ENCODE measurements at places on chromosomes 1 and 21. TPM values are rescaled to one million over a fixed set of nuclear protein-coding genes. Genes with fewer than 3 reads are reported as not detected.

- H3K4me3 ChIP-seq = no peak overlapping the region
- H3K36me3 ChIP-seq = peaks cover 8% of the 10 kb centered on the region
- peaks cover 34% of the 10 kb centered on the region for H3K4me1 ChIP-seq
- no peak overlapping the region for H3K27ac ChIP-seq
Measured at GRCh38 chr1:116690849-116691406, 23.4 kb upstream of the IGSF3 start.

Gene RGS1
- not detected for total RNA-seq

GRCh38 chr1:53959664-53960250 is 13.6 kb downstream of the LRRC42 start:
- no peak overlapping the region for H3K4me3 ChIP-seq
- H3K4me1 ChIP-seq = peaks cover 20% of the 10 kb centered on the region
- no peaks in the 10 kb centered on the region for H3K27me3 ChIP-seq
- peak; percentile 49 for DNase-seq
- H3K27ac ChIP-seq = no peak overlapping the region

DNA sequence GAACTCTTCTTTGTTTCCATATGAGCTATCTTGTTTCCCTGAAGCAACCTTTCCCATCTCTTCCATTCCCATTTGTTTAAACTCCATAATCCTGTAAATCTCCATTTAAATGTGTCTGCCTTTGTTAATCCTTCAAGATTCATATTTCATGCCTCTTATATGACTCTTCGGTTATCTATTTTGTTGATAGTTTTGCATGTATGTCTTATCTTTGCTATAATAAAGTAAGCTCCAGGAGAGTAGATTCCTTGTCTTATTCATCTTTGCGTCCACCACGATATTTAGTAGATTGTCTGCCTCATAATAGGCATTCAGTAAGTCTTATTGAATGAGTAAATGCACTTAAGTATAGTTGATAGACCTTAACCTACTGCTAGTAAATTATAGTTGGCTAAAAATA is 18.4 kb downstream of the CLIC4 start:
- no peaks in the 10 kb centered on the region for H3K36me3 ChIP-seq
- no peak for DNase-seq
- no peak overlapping the region for H3K27ac ChIP-seq
- no peak overlapping the region for H3K4me3 ChIP-seq
- peaks cover 9% of the 10 kb centered on the region for H3K4me1 ChIP-seq
- H3K27me3 ChIP-seq = no peaks in the 10 kb centered on the region

Gene MYOC
- not detected for total RNA-seq

Gene ARHGAP29
- total RNA-seq = 46.7 TPM

GRCh38 chr1:225508538-225509375 is 80.9 kb upstream of the LBR start:
- DNase-seq = peak; percentile 99
- peak overlapping the region; percentile 83 for H3K27ac ChIP-seq
- H3K36me3 ChIP-seq = peaks cover 54% of the 10 kb centered on the region
- no peak overlapping the region for H3K4me3 ChIP-seq
- H3K4me1 ChIP-seq = peaks cover 32% of the 10 kb centered on the region

- peaks cover 9% of the 10 kb centered on the region for H3K4me1 ChIP-seq
- H3K27me3 ChIP-seq = no peaks in the 10 kb centered on the region
- H3K4me3 ChIP-seq = no peak overlapping the region
- peak overlapping the region; percentile 61 for H3K27ac ChIP-seq
- DNase-seq = peak; percentile 36
Measured at GRCh38 chr1:42721926-42722325, 18.1 kb downstream of the CLDN19 start.

Gene FAM177B
- not detected for total RNA-seq

DNA sequence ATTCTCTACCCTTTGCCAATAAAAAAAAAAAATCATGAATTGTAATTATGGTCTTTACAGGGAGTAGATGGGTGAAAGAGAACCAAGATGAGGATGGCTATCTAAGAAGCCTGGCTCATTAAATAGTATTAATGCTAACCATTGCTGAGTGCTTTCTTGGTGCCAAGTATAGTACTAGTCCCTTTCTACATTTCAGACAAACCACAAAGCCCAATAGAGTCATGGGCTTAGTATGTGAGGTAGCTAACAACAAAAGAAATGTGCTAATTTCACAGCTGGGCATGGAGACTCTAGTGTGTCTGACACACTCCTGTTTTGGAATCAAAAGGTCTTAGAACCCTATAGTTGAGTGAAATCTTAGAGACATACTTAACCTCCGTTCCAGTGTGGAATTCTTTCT is 84.5 kb upstream of the ESRRG start:
- no peaks in the 10 kb centered on the region for H3K27me3 ChIP-seq
- DNase-seq = no peak
- H3K27ac ChIP-seq = no peak overlapping the region
- H3K4me3 ChIP-seq = no peak overlapping the region

Gene CCT8
- 221 TPM for total RNA-seq

DNA sequence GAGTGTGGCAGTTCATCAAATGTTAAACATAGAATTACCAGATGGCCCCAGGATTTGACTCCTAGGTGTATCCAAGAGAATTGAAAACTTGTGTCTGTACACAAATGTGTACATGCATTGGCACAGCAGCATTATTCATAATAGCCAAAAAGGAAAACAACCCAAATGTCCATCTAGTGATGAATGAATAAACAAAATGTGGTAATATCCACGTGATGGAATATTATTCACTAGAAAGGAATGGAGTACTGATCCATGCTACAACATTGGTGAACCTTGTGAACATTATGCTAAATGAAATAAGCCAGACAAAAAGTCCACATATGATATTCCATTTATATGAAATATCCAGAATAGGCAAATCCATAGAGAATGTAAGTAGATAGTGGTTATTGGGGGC is 77.7 kb downstream of the RAVER2 start:
- peaks cover 7% of the 10 kb centered on the region for H3K36me3 ChIP-seq
- peak overlapping the region; percentile 17 for H3K27ac ChIP-seq
- peak; percentile 34 for DNase-seq
- no peak overlapping the region for H3K4me3 ChIP-seq

Gene ROR1
- total RNA-seq = 4.6 TPM

DNA sequence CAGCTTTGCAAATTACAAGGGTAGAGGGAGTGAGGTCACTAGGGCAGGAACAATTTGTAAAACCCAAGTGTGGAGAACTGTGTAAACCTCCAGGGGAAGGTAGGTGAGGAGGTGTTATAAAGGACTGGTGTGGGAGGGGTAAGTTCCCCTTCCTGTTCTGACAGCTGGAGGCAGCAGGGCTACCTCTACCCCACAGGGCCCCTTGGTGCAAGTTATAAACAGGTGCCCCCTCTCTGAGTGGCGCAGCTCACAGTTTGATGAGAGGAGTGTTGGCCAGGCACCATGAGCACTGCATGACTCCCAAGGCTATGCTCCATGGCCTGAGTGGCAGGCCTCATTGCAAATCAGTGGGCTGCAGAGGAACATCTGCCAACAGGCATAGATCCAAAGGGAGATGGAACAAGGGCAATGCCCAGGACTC is 41.0 kb downstream of the MFSD2A start:
- no peak for DNase-seq
- no peaks in the 10 kb centered on the region for H3K27me3 ChIP-seq
- H3K36me3 ChIP-seq = no peaks in the 10 kb centered on the region

DNA sequence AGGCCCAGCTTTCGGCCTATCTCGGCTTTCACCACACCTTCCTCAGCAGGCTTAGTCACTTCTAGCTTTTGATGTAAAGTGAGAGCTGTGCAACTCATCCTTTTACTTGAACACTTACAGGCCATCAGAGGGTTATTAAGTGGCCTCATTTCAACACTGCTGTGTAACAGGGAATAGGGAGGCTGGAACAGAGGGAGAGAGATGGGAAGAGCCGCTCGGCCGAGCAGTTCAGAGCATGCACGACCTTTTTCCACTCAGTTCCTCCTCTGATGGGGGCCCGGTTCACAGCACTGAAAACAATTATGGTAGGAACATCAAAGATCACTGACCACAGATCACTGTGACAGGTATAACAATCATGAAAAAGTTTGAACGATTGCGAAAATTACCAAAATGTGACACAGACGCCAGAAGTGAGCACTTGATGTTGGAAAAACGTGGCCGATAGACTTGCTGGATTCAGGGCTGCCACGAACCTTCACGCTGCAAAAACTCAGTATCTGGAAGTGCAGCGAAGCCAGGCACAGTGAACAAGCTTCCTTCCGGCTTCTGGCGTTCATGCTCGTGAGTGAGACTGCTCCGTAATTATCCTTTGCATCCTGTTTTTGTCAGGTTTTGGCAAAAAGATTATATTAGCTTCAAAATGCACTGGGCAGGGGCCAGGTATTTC is 28.6 kb downstream of the AGPAT3 start:
- H3K36me3 ChIP-seq = peaks cover 23% of the 10 kb centered on the region
- no peak overlapping the region for H3K4me3 ChIP-seq
- no peak overlapping the region for H3K27ac ChIP-seq
- no peak for DNase-seq
- H3K27me3 ChIP-seq = no peaks in the 10 kb centered on the region

DNA sequence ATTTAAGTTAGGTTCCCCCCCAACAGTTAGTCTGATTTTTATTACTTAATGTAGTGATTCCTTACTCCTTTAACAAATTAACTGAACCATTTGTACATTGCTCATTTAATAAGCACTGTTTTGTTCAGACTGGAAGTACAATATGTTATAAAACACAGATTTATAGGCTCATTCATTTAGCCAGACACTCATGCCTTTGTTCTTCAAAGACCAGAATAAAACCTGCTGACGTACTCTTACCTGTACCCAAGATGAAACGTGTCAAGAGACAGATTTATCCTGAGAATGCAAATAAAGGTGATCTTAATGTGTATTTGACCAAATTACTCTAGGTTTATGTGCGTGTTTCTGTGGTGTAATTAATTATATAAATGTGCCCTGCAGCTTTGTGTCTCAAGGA is 92.8 kb downstream of the INTS7 start:
- no peaks in the 10 kb centered on the region for H3K27me3 ChIP-seq
- no peak for DNase-seq
- H3K36me3 ChIP-seq = peaks cover 58% of the 10 kb centered on the region
- peaks cover 14% of the 10 kb centered on the region for H3K4me1 ChIP-seq
- H3K4me3 ChIP-seq = no peak overlapping the region

DNA sequence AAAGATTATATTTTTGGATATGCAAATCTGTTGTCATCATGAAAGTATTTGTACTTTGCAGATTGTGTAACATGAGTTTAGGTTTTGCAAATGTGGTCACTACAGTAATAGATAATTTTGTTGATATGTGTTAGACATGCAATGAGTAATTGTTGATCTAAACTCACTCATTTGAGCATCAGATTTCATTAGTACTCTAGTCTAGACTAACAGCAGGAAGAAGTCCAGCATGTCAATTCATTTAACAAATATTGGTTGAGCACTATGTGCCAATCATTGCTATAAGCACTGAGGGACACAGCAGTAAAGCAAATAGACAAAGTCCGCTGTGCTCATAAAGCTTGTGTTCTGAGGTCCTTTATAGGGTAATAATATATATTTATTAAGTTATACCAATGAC is 350.0 kb downstream of the USP25 start:
- no peaks in the 10 kb centered on the region for H3K36me3 ChIP-seq
- H3K27me3 ChIP-seq = peaks cover 11% of the 10 kb centered on the region
- no peak overlapping the region for H3K4me3 ChIP-seq
- peaks cover 7% of the 10 kb centered on the region for H3K4me1 ChIP-seq
- peak; percentile 20 for DNase-seq

DNA sequence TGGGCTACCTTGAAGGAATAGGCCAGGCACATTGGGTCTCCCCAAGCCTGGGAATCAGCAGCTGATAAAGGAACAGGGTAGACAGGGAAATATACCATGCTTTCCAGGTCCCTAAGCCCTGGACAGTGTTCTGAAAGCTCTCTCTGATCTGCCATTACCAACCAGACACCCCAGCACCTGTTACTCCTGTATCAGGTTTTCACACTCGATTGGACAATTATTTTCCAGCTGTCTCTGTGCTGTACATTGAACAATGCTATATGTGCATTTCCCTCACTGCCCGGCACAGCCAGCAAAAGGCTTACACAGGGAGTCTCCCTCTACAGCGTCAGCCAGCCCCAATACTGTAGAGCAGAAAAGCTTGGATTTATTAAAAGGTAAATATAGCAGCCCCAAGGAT is 4.7 kb downstream of the CFAP45 start:
- H3K27me3 ChIP-seq = no peaks in the 10 kb centered on the region
- H3K27ac ChIP-seq = no peak overlapping the region
